ENCODE measurements at places on chromosomes 2 and 18.
A peak's percentile ranks its signal among the peaks of the same experiment; 100 is the strongest.

DNA sequence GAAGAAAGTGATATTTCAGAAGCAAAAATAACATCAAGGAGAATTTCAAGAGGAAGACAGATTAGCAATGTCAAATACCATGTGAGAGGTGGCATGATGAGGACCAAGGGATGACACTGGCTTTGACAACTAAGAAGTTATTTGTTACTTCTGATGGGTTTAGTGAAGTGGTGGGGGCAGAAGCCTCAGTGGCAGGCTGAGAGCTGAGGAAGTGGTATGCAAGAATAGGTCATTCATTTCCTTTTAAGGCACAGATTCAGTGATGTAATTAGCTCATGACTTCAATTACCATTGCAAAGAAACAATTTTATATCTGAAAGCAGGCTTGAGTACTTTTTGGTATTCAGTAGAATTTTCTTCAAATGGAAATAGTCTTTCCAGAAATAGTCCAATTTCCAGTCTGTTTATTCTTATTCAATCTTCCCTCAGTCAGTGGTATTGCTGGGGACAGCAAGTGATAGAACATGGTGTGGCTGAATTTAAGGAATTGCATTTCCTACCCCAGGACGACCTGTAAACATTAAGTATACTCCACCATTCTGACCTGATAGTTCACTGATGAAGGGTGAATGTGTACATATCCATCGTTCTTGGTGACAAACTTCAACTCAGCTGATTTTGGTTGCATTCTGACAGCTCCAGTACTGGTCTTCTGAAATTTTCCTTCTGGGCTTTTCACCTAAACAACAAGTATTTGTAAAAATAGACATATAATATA, 28.2 kb downstream of the GEMIN6 start:
- no peak for DNase-seq

GRCh38 chr2:112087346-112088020, 32.4 kb downstream of the TMEM87B start:
- no peak for DNase-seq

- no peak for DNase-seq
These were observed 350.9 kb downstream of the PARD3B start for GRCh38 chr2:204896146-204896545.

GRCh38 chr2:225318440-225318839, 81.1 kb upstream of the NYAP2 start:
- DNase-seq, result no peak

DNA sequence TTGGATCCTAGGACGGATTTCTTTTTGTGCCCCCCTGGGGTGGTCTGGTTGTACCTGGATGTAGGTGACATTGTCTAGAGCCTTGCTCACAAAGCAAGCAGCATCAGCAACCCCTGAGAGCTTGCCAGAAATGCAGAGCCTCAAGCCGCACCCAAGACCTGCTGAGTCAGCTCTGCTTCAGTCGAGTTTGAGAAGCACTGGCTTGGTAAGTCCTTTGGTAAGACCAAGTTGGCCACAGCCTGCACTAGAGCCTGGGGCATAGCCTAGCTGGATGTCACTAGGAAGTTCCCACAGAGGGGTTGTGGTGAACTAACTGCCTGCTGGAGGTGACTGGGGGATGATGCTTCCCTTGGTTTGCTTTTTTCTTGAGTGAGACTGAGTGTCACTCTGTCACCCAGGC, 6.2 kb downstream of the ABCG5 start:
- DNase-seq, result no peak

GRCh38 chr2:159226059-159226461, 60.4 kb downstream of the WDSUB1 start:
- no peak for DNase-seq

- no peak for DNase-seq
These were observed 25.9 kb downstream of the RAMP1 start for GRCh38 chr2:237885111-237885930.

DNA sequence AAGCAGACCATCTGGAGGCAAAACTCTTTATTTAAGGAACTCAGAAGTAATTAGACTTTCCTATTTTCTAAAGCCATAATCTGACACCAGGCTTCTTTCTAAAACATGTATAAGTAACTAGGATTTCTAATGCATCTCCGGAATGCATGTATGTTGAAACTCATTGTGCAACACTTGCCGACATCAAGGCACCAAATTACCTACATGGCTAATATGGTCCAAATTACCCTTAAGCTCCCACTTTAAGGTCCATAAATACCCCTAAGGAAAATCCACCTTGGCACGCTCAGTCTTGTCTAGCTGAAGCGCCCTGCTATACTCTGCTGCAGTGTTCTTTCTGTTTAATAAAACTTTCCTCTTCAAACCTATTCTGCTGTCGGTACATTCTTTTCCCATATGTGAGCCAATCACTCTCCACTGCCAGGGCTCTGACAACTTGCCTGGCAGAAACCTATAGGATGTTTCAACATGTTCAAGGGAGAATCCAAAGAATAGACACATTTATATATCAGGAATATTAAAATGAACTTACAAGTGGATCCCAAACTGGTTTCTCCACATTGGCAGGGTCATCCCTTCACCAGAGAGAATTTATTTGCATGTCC, 171.9 kb downstream of the GALNT1 start:
- DNase-seq, result no peak

- DNase-seq, result no peak
These were observed 42.7 kb downstream of the SMAD4 start for GRCh38 chr18:51072586-51073313.

DNA sequence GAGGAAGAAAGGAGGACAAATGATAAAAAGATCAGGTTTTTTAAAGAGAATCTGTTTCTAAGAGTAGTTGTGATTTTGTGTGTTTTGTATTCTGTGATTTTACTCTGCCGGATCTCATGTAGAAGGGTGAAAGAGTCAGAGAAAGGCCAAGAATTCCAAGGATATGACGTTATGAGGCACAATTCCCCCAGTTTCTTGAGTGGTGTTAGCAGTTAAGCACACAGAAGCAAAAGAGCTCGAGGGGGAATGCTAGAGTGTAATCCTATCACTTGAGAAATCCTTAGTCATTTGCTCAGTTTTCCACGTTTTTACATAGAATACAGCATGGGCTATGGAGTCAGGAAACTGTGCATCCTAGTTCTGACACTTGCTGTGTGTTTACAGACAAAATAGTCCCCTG, 34.8 kb downstream of the METTL4 start:
- no peak for DNase-seq

GRCh38 chr2:124248386-124248785, 223.3 kb downstream of the CNTNAP5 start:
- no peak for DNase-seq

GRCh38 chr2:42900289-42900891, 108.0 kb upstream of the HAAO start:
- DNase-seq, result no peak

DNA sequence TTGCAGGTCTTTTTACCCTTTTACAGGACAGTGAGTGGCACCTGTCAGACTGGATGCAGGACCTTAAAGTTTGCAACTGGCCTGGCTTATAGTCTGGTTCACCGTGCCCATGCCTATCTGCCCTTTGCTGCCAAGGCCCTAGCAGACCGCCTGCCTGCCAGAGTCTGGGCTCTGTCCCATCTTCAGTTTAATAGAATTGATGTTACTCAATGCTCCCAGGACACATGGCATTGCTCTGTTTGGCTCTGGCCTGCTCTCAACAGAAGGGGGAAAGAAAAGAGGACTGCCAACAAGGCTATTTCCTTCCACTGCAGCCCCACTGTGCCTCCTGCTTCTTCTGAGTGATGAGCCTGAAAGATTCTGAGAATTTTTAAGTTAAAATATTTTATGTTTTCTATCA, 25.6 kb upstream of the TMEM178A start:
- no peak for DNase-seq

DNA sequence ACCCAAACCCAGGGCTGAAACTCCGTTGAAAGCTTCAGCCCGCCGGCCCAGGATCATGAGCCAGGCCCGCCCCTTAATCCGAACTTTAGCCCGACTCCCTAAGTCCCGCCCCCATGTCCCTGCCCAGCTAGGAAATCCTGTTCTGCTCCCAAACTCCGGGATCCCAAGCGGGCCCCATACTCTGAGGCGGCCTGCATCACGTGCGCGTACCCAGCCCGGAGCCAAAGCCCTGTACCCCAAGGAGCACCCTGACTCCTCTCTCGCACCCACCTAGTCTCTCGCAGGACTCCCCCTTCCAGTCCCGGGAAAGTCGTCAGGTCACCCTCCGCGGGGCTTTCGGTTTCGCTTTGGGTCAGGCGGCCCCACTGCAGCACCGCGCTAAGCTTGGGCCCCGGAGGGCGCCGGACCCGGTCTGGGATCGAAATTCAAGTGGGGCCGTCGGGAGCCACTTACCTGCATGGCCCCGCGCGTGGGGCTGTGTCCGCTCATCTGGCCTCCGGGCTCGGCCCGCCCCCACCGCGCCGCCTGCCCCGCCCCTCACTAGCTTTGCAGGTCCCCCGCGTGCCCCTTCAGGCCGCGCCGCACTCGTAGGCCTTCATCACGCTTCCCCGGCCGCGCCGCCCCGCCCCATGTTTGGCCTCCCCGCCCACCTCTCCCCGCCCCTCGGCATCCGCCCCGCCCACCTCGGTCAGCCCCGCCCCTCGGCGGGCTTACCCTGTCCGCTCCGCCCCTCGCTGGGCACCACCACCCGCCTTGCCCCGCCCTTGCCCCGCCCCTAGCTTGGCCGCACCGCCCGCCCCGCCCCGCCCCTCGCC, at the start of gene DNPEP:
DNPEP (minus strand) TSS at position 607 of the 815 bp plus-strand sequence; CDS start at position 489, 118 bp downstream.
- DNase-seq, result peak; percentile 69

GRCh38 chr2:59176737-59177136, 935.6 kb upstream of the FANCL start:
- no peak for DNase-seq

DNA sequence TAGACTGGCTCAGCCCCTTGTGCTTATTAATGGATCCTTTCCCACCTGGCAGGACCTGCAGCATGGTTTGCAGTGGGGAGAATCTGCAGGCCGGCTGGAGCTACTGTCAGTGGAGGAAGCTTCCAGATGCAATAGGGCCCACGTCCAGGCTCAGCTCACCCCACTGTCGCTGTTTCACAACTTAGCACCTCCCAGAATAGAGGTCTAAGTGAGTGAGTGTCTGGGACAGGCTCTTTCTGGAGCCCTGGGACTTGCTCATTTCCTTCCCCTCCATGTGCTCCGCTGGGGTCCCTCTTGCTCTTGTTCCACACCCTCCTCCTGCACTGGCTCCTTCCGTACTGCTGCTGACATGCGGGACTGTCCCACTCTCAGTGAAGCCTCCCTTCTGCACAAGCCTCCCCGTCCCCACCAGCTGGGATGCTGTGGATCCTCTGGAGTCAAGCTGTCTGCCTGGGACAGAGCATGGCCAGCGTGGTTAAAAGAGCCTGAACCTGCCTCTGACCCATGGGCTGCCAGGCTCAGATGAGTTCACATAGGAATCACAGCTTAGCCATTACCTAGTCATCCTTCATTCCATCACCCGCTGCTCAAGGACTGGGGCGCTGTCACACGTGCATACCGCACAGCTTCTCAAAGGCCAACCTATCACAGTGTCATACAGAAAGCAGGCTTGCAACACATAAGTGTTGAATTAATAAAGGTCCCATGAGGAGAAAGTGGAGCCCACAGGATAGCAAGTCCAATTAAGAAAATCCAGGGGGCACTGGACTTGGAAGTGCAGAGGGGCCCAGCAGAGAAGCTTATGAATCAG, 135.9 kb downstream of the ACKR3 start:
- no peak for DNase-seq

DNA sequence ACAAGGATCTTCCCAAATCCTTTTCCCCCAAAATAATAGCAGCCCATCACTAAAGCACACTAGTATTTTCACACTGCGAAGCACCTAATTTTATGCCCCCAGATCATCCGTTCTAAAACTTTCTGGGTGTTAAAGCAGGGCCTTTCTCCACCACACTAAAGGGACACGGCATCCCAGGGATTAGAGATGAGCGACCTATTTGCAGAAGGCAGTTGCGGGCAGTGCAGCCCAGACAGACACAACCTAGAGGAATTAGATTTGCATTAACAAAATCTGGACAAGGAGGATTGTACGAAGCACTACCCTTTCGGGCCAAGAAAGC, 402 bp downstream of the OSGEPL1 start:
- DNase-seq, result no peak

DNA sequence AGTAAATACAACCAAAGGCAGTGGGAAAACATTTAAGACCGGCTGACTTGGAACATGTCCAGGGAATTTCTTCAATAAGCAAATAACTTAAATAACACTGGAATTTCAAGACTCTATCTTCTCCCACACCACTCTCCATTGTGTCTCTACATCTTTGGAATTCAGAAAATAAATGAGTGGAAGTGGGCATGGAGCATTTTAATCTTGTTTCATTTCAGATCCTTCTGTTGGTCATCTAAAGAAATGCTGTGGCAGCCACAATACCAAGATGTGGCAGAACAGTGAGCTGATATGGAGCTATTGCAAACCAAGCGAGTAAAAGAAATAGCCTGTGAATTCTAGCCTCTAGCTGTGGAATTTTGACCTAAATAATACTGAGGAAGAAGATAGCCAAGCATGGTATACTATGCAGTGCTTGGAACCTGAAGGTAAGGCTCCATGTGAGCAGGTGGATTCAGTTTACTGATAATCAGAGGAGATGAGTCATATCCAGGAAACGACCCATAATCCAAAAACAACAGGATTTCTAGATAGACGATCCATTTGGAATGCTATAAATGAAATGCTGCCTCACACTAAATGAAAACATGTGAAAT, 157.1 kb upstream of the SCN7A start:
- DNase-seq, result no peak

DNA sequence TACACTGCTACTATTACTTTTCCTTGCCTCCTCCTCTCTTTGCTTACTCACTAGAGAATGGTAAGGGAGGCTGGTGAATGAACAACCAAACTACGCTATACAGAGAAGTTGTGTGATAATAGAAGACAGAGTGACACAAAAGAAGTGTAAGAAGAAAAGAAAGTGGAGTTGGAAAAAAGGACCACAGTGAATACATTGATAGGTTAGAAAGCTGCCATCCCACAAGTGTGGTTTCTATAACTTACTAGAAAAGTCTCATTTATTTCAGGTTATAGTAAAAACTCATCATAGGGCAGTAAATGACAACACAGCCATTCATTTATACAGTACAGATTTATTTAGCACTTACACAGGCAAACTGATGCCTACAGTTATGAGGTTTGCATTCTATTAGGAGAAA, 77.3 kb downstream of the TTC21B start:
- no peak for DNase-seq

DNA sequence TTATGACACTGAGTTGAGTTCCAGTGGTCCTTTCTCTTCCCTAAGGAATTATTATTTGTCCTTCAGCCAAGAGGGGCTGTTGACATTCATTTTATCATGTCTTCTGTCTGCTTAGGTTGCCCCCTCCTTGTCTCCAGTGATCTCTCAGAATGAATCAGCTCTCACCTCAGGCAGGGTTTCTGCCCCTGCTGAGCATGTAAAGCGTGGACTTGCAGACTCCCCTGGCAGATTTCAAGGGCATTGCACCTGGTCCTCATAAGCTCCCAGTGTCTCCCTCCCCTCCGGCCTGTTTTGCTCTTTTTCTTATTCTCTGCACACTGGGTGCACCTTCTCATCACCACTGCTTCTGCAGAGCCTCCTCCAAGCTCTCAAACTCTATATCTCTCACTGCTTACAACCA, 188.4 kb downstream of the KCNS3 start:
- no peak for DNase-seq

- DNase-seq, result no peak
These were observed 58.0 kb downstream of the SRD5A2 start for GRCh38 chr2:31522786-31523185.
